ENCODE measurements at places on chromosomes 16 and 17. TPM values are rescaled to one million over a fixed set of nuclear protein-coding genes. Genes with fewer than 3 reads are reported as not detected.

BLMH gene
- total RNA-seq, result 30.7 TPM

ASPA gene
- 15.3 TPM for total RNA-seq

ENPP7 gene
- total RNA-seq, result 0.18 TPM

PRCD gene
- 11.5 TPM for total RNA-seq

KRTAP2-3 gene
- total RNA-seq, result not detected

GOT2 gene
- 146 TPM for total RNA-seq

GP1BA gene
- total RNA-seq, result not detected

GRCh38 chr17:36008998-36009665 is 7.8 kb upstream of the CCL15 start:
- DNase-seq, result no peak

GRCh38 chr17:17823433-17824118 is 13.2 kb downstream of the SREBF1 start:
- peak; percentile 90 for DNase-seq

DNA sequence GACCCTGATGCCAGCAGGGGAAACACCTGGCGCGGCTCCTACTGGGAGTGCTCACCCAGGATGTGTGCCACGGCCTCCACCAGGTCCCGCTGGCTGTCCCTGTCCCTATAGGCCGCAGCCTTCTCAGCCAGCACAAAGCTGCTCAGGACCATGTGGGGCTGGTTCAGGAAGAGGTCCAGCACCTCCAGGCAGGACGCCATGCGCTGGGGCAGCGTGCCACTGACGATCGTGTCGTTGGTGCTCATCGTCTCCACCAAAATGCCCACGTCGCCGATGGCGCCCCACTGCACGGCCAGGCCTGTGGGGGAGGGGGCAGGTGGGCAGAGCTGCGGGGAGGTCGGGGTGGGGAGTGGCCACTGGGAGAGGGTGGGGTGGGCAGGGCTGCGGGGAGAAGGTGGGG is 15.9 kb upstream of the DUS1L start:
- DNase-seq, result no peak

GRCh38 chr17:48438516-48439061 is 8.6 kb upstream of the SKAP1 start:
- DNase-seq, result no peak

DNA sequence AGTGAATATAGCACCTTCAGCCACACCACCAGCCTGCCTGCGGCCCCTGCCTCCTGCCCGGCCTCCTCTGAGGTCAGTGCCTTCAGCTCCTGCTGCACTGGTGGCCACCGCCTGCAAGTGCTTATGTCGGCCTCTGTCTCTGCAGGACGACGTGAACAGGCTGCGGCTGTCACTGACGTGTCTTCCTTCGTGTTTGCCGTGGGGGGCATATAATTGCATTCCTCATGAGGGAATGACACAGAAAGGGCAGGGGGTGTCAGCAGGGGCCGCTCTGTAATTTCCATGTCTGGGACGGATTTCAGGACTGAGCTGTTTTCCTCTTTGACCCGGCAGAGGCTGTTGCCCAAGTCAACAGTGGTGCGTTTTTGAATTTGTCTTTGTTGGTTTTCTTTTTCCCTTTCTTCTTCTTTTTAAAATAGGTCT is 28.5 kb downstream of the CMIP start:
- DNase-seq, result no peak

DNA sequence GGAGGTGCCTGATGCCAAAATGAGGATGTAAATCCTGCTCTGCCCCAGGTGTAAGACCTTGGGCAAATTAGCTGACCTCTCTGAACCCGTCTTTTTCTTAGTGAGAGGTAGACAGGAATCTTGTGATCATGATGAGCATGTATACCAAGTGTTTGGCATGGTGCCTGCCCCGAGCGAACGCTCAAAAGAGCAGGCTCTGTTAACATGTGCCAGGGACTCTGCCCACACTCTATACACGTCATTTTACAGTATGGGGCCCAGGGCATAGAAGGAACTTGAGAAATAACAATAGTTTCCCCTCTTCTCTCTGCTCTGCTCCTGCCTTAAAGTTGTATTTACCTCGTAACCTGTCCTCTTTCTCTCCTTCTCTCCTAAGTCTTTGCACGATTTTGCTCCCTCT is 9.3 kb upstream of the MAF start:
- DNase-seq, result no peak

DNA sequence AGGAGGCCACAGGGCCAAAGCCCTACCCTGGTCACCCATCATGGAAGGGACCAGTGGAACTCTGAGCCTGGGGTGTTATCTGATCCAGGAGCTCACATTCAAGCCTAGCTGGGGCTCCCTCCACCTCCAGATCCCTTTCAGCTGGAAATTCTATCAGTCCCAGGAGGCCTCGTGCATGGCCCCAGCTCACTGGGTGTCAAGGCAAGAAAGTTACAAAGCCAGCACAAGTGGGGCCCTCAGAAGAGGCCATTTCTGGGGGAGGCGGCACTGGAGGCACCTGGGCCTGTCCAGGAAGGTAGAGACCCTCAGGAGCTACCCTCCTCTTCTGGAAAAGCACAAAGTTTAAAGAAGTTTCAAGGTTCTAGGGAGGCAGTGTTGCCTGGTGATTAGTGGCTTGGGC is 4.8 kb downstream of the CA7 start:
- DNase-seq, result no peak

Measured in ureter (tissue), 1 donor.